ENCODE measurements at places on chromosomes 2 and 18.

DNA sequence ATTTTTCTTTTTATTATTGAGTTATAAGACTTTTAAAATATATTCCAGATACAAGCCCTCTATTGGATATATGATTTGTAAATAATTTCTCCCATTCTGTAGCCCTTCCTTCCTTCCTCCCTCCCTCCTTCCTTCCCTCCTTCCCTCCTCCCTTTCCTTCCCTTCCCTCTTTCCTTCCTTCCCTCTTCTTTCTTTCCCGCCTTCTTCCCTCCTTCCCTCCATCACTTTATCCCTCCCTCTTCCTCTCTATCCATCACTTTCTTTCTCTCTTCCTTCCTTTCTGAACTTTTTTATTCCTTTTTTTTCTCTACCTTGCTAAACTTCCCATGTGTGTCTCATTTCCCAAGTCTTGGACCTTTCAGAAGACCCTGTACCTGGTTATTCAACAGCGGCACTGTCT, 45.5 kb upstream of the ELOA2 start:
- no peak for DNase-seq

GRCh38 chr2:33242845-33243244, 233.6 kb upstream of the RASGRP3 start:
- DNase-seq, result no peak

GRCh38 chr18:47978141-47978540, 47.7 kb upstream of the SMAD2 start:
- no peak for DNase-seq

DNA sequence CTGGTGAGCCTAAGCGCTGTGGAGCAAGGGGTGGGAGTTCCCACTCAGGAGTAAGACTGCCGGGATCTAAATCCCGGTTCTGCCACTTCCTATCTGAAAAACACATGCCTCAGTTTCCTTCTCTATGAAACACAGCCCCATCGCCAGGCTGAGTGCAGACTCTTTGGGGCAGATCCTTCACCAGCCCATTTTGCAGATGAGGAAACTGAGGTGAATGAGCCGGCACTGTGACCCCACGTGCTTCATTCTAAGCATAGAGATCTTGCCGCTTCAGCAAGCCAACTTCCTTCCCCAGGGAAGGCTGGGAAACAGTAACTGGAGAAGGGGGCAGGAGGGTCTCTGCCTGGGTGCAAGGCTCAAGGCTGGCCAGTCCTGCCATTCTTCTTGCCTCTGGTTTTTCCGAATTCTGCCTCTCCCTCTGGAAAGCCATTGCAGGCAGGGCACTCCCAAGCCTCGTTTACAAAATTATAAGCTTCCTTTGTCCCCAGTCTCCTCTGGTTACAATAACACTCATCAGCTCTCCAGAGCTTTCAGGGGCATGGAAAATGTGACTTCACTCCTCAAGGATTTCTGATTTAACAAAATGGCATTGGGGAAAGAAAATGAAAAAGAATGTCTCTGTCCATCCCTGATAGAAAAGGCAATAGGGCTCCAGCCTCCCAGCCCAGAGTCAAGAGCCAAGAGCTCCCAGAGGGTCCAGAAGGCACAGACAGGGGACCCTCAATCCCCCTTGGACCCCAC, 249.2 kb downstream of the TNS1 start:
- DNase-seq, result no peak

GRCh38 chr2:132813422-132813821, 143.4 kb upstream of the LYPD1 start:
- DNase-seq, result no peak

DNA sequence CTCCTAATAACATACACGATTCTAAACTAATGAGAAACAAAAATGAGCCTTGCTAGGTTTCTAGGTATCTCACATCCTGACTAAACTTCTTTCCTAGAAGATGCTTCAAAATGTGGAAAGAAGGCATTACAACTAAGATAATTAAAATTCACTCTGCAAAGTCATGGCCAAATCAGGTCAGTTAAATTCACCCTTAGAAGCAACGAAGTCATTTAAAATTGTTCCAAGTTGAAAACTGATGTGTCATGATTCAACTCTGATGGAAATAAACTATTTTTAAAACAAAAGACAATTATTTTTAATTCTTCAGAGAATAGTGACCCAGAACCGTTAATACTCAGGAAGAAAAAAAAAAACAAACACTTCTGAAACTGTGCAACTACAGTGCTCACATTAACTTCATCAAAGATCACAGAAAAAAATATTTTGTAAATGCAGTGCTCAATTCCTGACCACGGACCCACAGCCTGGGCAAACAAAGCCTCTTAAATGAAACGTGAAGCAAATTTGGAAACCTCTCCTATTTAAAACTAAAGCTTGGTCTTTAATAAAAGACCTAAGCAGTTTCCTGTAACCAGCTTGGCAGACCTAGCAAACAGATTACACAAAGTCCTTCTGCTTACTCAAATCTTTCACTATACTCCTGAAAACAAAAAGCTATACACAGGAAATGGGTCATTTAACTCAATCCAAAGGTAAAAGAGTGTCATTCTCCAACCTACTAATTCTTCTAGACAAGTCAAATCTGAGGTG, 39.0 kb downstream of the CHN1 start:
- no peak for DNase-seq
